ENCODE measurements at places on chromosomes 2 and 18. TPM values are rescaled to one million over a fixed set of nuclear protein-coding genes. Genes with fewer than 3 reads are reported as not detected.

GRCh38 chr2:233584210-233584609, 17.6 kb upstream of the USP40 start:
- H3K27me3 ChIP-seq = no peaks in the 10 kb centered on the region
- H3K36me3 ChIP-seq = no peaks in the 10 kb centered on the region
- no peaks in the 10 kb centered on the region for H3K4me1 ChIP-seq
- H3K4me3 ChIP-seq = no peak overlapping the region
- H3K27ac ChIP-seq = no peak overlapping the region

GRCh38 chr2:216777637-216778273, 82.1 kb downstream of the TNP1 start:
- peaks cover 3% of the 10 kb centered on the region for H3K27me3 ChIP-seq
- H3K4me1 ChIP-seq = peaks cover 11% of the 10 kb centered on the region
- H3K36me3 ChIP-seq = no peaks in the 10 kb centered on the region
- DNase-seq = peak; percentile 56

- H3K4me1 ChIP-seq = peaks cover 56% of the 10 kb centered on the region
- H3K36me3 ChIP-seq = no peaks in the 10 kb centered on the region
- H3K27ac ChIP-seq = no peak overlapping the region
- DNase-seq = no peak
- no peaks in the 10 kb centered on the region for H3K27me3 ChIP-seq
Measured at GRCh38 chr2:191266201-191266600, 21.0 kb downstream of the MYO1B start.

DNA sequence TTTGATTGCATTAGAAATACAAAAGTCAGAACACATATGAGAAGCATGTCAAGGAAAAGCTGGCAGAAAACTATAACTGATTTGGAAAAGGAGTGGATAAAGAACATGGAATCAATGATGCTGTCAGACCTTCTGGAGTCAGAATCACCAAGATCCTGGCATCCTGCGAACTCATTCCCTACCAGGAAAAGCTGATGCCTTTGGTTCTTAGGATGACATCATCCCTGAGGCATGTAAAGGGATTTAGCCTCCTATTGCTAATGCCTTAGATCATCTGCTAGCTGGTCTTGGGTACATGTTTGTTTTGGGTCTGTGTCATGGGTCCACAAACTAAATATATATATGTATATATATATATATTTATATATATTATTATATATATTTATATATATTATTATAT, 680.7 kb downstream of the EPHA4 start:
- no peak for DNase-seq
- H3K36me3 ChIP-seq = no peaks in the 10 kb centered on the region

The RTP5 gene
- total RNA-seq = not detected

DNA sequence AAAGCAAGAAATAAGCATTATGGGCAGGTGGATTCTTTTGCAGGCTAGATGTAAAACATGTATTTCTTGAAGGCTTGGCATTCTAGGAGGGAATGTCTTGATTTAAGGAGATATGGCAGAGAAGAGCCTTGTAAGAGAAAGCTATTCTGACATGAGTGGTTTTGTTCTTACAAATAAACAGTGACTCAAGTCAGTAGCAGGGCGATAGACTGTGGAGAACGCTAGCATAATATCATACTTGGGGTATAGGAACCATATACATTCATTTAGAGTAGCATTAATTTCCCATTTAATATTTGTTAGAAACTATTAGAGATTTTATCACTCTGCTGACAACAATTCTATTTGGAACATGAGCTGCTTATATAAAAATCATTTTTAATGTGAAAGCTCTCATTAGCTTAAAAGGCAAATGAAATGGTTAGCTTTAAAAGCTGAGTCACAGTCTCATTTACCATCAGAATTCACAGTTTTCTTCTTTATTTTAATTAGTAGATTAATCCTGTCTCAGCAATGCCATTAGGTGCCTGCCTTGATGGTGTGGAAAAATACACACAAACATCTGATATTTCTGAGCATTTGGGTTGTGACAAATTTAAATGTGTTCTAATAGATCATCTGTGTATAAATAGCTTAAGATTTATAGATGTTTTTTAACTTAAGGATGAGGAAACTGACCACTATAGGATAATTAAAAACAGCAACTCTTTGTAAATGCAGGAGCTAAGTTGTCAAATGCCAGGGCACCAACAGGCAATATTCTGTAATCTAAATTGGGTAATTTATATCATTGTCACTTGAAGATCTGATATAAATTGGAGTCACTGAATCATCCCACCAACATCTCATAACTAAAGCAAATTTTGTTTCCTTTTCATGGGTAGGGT, 276.7 kb downstream of the PLCL1 start:
- no peak overlapping the region for H3K27ac ChIP-seq
- no peak overlapping the region for H3K4me3 ChIP-seq
- H3K4me1 ChIP-seq = no peaks in the 10 kb centered on the region
- DNase-seq = no peak
- no peaks in the 10 kb centered on the region for H3K27me3 ChIP-seq

The NPC1 gene
- 24.1 TPM for total RNA-seq

DNA sequence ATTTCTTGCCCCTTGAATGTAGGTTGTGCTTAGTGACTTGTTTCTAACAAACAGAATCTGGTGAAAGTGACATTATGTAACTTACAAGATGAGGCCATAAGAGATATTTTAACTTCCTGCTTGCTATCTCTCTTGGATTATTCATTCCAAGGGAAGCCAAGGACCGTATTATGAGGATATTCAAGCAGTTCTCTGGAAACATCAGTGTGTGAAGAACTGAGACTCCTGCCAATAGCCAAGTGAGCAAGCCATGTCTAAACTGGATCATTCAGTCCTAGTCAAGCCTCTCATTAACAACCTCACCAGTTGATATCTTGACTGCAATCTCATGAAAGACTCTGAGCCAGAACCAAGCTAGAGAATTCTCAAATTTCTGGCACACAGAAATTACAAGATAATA, 765.1 kb upstream of the SLC8A1 start:
- no peaks in the 10 kb centered on the region for H3K27me3 ChIP-seq
- H3K4me1 ChIP-seq = no peaks in the 10 kb centered on the region
- no peak for DNase-seq
- no peak overlapping the region for H3K4me3 ChIP-seq
- H3K36me3 ChIP-seq = no peaks in the 10 kb centered on the region

Data from endothelial cell (in vitro differentiated cells).